Fibroblast of skin of abdomen (primary cell): ENCODE measurements at places on chromosomes 7 and 10.

DNA sequence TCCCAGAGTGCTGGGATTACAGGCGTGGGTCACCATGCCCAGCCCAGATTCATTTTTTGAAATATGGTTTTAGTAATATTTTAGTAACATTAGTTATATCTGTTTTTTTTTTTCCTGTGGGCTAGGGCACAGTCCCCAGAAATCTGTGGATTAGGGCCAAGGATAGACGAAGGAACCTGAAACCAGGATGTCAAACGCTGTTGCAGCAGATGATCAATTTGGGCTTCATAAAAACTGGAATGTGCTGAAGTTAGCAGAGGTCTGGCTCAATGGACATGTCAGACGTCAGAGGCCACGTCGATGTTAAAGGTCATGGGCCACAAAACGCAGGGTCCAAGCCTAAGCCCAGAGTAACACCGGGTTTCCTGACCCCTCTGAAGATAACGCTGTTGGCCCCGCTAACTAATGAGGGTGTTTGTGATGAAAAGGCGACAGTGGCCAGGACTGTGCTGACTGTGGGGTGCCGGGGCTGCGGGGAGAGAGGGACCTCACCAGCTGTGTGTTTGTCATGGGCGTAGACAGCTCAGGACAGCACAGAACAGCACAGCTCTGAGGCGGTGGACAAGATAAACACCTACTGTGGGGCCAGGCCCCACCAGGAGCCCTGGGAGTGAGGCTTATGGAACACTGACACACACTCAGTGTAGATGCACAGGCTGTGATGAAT lies 23.8 kb upstream of the GTPBP4 start:
- peak; percentile 9 for DNase-seq

DNA sequence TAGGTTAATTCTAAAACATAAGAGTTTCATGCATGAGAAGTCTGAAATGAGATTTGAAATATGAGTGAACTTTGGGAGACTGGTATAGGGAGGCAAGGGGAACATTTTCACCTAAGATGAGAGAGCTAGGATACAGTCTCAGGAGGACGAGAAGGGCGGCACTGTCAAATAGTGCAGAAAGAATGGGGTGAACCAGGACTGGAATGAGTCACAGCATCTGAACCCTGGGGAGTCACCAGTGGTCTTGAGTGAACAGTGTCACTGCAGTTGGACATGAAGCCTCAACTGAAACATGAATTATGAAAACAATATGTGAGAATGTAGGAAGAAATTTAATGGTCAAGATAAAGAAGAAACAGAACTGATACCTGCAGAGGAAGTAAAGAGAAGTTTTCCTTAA lies 33.8 kb downstream of the GNG11 start:
- no peak for DNase-seq

DNA sequence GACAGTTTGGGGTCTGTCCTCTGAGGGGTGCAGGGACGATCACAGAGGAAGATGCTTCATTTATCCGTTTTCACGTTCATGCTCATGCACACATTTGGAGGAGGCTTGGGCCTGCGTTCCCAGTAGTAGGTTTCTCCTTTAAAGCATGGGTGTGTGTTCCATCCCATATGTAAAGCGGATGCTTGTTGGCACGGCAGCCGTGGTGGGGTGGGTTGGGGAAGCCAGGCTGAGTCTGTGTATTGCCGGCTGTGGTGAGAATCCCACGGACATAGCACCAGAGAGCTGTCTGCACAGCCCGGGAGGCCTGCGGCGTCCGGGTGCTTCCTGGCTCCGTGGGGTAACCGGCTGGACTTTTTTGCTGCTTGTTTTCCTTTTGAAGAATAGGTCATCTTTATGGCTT lies 440 bp downstream of the JAKMIP3 start:
- peak; percentile 16 for DNase-seq

GRCh38 chr7:50119815-50120637 lies 27.0 kb upstream of the ZPBP start:
- DNase-seq: no peak

- no peak for DNase-seq
These were observed 17.5 kb upstream of the KIF20B start for GRCh38 chr10:89683883-89684282.

DNA sequence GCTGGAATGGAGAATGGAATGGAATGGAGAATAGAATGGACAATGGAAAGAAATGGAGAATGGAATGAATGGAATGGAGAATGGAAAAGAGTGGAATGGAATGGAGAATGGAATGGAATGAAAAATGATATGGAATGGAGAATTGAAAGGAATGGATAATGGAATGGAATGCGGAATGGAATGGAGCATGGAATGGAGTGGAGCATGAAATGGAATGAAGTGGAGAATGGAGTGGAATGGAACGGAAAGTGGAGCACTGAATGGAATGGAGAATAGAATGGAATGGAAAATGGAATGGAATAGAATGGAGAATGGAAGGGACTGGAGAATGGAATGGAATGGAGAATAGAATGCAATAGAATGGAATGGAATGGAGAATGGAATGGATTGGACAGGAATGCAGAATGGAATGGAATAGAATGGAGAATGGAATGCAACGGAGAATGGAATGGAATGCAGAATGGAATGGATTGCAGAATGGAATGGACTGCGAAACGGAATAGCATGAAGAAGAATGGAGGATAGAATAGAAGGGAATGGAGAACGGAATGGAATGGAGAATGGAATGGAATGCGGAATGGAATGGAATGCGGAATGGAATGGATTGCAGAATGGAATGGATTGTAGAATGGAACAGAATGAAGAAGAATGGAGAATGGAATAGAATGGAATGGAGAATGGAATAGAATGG lies 89.4 kb downstream of the NSUN6 start:
- no peak for DNase-seq

DNA sequence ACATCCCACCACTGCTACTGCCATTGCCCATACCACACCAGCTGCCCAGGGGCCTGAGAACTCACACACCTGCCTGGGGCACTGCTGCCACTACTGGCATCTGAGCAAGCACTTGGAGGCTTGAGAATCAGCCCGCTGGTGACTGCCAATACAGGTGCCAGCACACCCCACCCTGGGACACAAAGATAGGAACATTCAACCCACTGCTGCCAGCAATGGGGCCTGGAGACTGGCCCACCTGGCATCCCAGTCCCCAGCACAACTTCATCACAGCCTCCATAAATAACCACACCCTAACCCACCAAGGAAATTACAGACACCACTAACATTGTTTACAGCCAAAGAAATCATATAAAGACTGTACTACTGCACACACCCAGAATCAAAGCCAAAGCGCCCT lies 115.9 kb downstream of the SLC16A9 start:
- DNase-seq: no peak

- DNase-seq: no peak
These were observed 56.2 kb downstream of the PLCE1 start for GRCh38 chr10:94049911-94050310.

GRCh38 chr10:72059843-72060822 lies 28.2 kb downstream of the SPOCK2 start:
- no peak for DNase-seq

DNA sequence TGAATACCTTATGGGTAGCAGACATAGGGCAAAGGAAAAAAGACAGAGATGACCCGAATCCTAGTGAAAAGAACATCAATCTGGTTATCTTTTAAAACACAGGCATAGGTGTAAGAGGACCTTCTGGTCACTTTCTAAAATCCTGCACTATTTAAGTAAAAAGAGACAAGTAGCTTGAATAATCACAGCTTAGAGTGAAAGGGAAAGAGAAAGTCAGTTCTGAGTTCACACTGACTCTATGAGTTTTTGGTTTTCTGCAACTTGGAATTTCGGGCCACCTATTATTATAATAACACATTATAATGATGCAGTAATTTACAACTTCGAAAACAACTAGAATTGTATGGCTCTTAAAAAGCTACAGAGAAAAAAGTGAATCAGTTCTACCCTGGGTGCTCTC lies 247.8 kb downstream of the DOCK4 start:
- DNase-seq: no peak

DNA sequence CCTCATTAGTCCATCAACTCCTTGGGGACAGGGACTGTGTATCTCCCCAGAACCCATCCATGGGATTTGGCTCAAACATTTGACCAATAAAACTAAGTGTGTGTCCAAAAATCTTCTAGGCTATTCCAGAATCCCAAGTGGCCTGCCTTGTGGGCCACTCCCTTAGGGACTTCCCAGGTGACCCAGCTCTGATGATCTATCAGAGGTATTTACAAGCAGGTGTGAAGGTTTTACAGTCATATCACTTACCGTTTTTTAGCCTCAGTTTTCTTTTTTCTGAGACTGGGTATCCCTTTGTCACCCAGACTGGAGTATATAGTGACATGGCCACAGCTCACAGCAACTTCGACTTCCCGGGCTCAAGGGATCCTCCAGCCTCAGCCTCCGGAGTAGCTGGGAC lies 64.4 kb downstream of the PIP4K2A start:
- DNase-seq: no peak

- DNase-seq: no peak
These were observed 24.7 kb downstream of the ADK start for GRCh38 chr10:74175510-74176379.

- DNase-seq: peak; percentile 58
These were observed 499.6 kb downstream of the MAGI2 start for GRCh38 chr7:78953726-78954363.

DNA sequence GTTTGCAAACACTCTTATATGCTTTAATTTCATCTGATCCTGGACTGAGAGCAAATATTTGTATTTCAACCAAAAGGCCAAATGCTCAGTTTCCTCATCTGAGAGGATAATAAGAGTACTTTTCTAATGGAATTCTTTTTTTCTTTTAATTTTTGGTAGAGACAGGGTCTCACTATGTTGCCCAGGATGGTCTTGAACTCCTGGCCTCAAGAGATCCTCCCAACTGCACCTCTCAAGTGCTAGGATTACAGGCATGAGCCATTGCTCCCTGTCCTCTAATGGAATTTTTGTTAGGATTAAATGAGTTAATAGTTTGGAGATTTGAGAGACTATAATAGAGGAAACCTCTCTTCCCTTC lies 68.4 kb upstream of the KMT2E start:
- DNase-seq: no peak

GRCh38 chr7:106176414-106177299 lies 64.5 kb upstream of the SYPL1 start:
- peak; percentile 75 for DNase-seq

DNA sequence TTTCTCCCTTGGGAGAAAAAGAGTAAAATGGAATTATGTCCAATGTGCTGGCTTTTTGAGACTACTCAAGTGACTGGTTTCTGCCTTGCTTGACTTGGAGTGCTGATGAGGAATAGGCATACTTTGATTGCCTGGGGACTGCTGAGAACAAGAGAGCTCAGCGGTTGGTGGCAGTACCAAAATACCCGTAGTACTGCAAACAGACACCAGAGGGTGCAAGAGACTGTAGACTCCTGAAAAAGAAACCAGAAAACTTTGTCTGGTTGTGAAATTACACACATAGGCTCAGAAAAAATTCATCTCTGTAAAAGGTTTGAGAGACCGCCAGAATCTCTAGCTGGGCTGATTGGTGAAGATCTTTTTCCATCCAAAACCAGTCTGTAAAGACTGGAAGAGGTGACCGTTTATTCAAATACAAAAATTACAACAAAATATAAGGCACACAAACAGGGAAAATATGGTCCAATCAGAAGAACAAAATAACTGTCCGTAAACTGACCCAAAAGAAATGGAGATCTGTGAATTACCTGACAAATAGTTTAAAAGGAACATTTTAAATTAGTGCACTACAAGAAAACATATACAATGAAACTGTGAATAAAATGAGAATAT lies 18.5 kb downstream of the BICC1 start:
- peak; percentile 69 for DNase-seq

DNA sequence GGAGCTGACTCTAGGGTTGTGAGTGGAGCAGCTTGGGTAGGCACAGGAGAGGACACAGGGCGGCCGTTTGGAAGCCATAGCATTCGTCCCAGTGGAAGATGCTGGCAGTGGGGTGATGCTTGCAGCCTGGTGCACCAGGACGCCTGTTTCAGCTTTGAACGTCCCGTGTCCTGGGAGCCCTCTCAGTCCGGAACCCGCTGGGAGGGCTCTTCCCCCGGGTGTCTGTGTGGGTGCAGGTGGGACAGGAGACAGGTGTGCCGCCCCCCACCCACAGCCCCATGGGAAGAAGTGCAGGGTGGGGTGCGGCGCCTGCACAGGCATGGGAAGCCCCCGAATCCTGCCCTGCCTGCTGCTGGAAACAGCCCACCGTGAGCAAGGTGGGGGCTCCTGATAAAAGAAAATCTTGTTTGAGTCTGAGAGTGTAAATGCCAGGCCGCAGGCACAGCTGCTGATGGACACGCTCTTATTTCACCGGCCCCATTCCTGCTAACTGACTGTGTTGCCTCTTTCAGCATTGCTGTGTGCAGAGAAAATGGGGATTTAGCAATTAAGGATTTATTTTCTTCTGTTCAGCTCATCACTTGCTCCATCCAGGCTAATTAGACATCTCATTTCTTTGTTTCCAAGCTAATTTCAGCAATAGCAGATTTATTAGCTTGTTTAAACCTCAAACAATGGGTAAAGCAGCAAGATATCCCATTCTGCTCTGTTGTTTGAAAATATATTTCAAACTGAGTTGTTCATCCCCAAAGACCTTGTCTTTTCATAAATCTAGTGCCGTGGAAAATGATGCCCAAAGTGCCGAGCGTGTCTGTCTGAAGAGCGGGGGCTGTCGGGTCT lies 54.9 kb upstream of the DPYSL4 start:
- DNase-seq: no peak

DNA sequence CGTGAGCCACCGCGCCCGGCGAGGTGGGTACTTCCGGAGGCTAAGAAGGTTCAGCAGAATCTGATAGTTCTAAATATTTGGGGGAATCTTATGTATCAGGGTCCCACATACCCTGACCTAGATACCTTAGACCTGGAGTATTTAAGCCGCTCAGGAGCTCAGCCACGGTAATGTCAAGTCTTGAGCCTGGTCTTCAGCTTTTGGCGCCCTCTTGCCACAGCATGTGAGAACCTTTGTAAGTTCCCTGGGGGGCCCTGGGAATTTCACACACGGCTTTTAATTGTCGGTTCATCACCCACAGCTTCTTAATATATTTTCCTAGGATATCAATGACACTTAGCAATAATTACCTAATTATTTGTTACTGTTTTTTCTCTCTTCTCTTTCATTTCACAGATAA lies 324.3 kb upstream of the GALNT17 start:
- no peak for DNase-seq

DNA sequence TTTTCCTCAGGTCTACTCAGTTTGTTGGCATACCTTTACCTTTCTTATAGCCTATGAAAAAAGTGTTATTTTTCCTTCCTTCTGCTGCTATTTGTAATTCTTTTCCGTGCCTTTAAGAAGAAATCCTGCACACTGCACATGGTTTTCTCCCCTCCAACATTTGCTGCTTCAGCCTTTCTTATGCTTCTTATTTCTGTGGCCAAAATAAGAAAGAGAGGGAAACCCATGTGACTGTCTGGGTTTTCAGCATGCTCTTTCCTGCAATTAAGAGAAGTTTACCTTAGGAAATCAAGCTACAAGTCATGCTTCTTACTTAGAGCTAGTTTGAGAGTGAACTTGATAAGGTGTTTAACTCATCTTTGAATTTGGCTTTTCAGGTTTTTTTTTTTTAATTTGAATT lies 11.0 kb downstream of the TBC1D12 start:
- no peak for DNase-seq

DNA sequence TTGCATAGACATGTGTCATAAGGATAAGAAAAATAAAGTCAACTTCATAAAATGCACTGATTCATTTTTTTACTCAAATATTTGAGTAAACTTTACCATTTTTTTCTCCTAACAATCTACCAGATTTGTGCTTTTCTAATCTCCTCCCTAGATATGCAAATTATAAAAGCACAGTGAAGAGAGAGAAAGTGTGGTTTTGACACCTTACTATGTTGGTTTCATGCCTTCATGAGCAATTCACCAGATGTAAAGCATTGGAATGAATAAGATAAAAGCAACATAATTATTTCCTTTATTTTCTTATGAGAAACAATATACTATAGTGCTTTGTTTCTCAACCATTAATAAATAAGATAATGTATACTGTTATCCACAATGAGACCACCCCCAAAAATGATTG lies 432.5 kb upstream of the PCDH15 start:
- DNase-seq: no peak
